ENCODE measurements at places on chromosomes 5 and 9.

- no peak overlapping the region for H3K27ac ChIP-seq
- H3K36me3 ChIP-seq = no peaks in the 10 kb centered on the region
- H3K4me1 ChIP-seq = no peaks in the 10 kb centered on the region
- H3K27me3 ChIP-seq = no peaks in the 10 kb centered on the region
These were observed 976.4 kb upstream of the CDH9 start for GRCh38 chr5:28014779-28015178.

DNA sequence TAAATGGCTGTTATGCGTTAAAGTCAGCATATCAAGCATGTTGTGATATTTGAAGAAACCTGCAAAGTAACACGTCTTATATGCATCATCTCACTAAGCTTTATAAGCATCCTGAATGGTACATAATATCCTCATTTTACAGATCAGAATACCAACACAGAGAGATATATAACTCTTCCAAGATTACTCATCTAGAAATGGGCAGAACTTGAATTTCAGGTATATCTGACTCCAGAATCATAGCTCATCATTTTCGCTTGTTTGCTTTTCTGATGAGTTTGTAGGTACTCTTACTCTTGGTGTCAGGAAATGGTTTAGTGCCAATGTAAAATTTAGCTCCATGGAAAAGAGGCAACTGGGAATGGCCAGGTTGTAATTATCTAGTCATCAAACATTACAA is 232.3 kb upstream of the ANKH start:
- no peak overlapping the region for H3K27ac ChIP-seq
- H3K4me1 ChIP-seq = no peaks in the 10 kb centered on the region
- H3K4me3 ChIP-seq = no peak overlapping the region

- H3K27ac ChIP-seq = no peak overlapping the region
- no peaks in the 10 kb centered on the region for H3K27me3 ChIP-seq
- no peaks in the 10 kb centered on the region for H3K4me1 ChIP-seq
- DNase-seq = no peak
These were observed 6.5 kb downstream of the ARL14EPL start for GRCh38 chr5:116038817-116039216.

- H3K27me3 ChIP-seq = no peaks in the 10 kb centered on the region
- no peak for DNase-seq
- H3K4me3 ChIP-seq = no peak overlapping the region
- no peaks in the 10 kb centered on the region for H3K36me3 ChIP-seq
- H3K4me1 ChIP-seq = no peaks in the 10 kb centered on the region
These were observed 170.7 kb downstream of the SPOCK1 start for GRCh38 chr5:137328463-137328862.

GRCh38 chr9:98342098-98342819 is 86.8 kb upstream of the TBC1D2 start:
- H3K4me1 ChIP-seq = no peaks in the 10 kb centered on the region
- no peaks in the 10 kb centered on the region for H3K36me3 ChIP-seq
- DNase-seq = no peak
- no peaks in the 10 kb centered on the region for H3K27me3 ChIP-seq
- no peak overlapping the region for H3K27ac ChIP-seq
- H3K4me3 ChIP-seq = no peak overlapping the region

DNA sequence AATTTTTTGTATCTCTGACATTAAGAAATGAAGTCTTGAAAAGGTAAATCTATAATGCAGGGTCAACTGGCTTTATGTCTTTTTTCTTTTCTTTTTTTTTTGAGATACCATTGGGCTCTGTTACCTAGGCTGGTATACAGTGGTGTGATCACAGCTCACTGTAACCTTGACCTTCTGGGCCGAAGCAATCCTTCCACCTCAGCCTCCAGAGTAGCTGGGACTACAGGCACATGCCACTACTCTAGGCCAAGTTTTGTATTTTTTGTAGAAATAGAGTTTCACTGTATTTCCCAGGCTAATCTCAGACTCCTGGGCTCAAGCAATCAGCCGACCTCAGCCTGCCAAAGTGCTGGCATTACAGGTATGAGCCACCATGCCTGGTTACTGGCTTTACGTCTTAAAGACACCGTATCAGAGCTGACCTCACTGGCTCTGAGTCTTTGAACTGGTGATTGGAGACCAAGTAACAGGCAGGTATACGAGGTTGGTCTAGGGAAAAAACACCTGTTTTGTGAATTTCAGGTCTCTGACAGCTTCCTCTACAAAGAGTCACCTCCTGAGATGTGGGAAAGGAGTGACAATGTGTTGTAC is 70.4 kb upstream of the GPBP1 start:
- no peaks in the 10 kb centered on the region for H3K36me3 ChIP-seq
- H3K27ac ChIP-seq = no peak overlapping the region
- no peak for DNase-seq
- no peaks in the 10 kb centered on the region for H3K27me3 ChIP-seq

GRCh38 chr5:61332851-61333320 is 828 bp downstream of the ZSWIM6 start:
- H3K27ac ChIP-seq = no peak overlapping the region
- H3K4me3 ChIP-seq = peak overlapping the region; percentile 69
- peak; percentile 56 for DNase-seq
- peaks cover 31% of the 10 kb centered on the region for H3K27me3 ChIP-seq
- no peaks in the 10 kb centered on the region for H3K36me3 ChIP-seq

GRCh38 chr5:144436007-144436406 is 265.3 kb downstream of the KCTD16 start:
- no peaks in the 10 kb centered on the region for H3K36me3 ChIP-seq
- DNase-seq = no peak
- H3K27ac ChIP-seq = no peak overlapping the region
- H3K4me3 ChIP-seq = no peak overlapping the region
- no peaks in the 10 kb centered on the region for H3K4me1 ChIP-seq

DNA sequence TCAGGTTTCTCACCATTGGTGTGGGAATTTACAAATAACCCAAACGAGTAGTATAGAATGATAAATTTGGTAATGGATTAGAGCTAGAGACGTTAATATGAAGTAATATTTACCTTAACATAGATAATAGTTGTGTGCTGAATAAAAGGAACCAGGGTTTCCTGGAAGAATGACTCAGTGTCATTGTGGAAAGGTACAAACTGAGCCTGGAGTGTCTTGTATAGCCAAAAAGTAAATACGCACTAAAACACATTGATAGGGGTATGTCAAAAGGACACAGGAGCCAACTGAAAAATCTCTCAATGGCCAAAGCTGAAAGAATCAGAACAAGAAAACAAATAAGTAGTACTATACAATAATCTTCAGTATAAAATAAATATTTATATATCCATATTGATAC is 363.5 kb downstream of the SLCO4C1 start:
- no peaks in the 10 kb centered on the region for H3K27me3 ChIP-seq
- no peak overlapping the region for H3K4me3 ChIP-seq
- H3K36me3 ChIP-seq = no peaks in the 10 kb centered on the region
- no peak for DNase-seq

DNA sequence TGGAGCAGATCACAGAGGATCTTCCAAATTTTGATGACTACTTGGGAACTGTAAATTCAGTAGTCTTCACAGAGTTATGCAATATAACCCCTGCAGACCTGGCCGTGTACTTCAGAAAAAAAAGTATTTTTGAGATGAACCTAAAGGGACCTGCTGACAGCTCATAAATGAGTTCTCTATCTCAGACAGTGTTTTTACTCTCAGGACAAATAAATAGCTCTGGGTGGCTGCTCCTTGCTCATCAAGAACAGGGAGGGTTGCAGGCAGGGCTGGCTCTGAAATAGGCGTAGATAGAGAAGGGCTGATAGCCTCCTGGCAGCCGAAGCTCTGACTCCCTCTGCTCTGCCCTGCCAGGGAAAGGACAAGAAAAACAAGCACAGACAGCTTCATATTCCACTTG is 64.8 kb downstream of the PLAC8L1 start:
- H3K27me3 ChIP-seq = no peaks in the 10 kb centered on the region
- H3K27ac ChIP-seq = no peak overlapping the region
- no peaks in the 10 kb centered on the region for H3K4me1 ChIP-seq
- no peak for DNase-seq

- no peaks in the 10 kb centered on the region for H3K27me3 ChIP-seq
- H3K36me3 ChIP-seq = no peaks in the 10 kb centered on the region
- H3K4me3 ChIP-seq = no peak overlapping the region
- no peak overlapping the region for H3K27ac ChIP-seq
These were observed 479.9 kb downstream of the KDM4C start for GRCh38 chr9:7237473-7238246.

GRCh38 chr9:27183131-27183530 is 74.1 kb downstream of the TEK start:
- DNase-seq = no peak
- H3K4me3 ChIP-seq = no peak overlapping the region
- H3K27me3 ChIP-seq = no peaks in the 10 kb centered on the region
- peaks cover 4% of the 10 kb centered on the region for H3K36me3 ChIP-seq

DNA sequence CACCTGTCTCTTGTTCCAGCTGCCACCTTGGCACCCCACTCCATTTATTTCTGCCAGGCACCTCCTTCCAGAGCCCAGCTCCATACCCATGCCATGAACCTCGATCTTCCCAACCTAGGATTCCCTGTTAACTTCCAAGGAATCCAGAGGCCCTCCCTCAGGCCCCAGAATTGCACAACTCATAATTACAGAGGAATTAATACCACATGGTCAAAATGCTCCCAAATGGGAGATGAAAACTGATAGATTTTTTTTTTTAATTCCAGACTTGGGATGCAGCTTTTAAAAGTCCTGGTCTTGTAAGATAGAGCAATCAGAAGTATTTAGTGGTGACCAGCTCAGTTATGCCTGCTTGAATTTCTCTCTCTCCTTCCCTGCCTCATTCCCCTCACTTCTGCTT is 96.2 kb upstream of the CCDC112 start:
- DNase-seq = no peak
- no peaks in the 10 kb centered on the region for H3K36me3 ChIP-seq
- no peaks in the 10 kb centered on the region for H3K27me3 ChIP-seq
- H3K27ac ChIP-seq = no peak overlapping the region

DNA sequence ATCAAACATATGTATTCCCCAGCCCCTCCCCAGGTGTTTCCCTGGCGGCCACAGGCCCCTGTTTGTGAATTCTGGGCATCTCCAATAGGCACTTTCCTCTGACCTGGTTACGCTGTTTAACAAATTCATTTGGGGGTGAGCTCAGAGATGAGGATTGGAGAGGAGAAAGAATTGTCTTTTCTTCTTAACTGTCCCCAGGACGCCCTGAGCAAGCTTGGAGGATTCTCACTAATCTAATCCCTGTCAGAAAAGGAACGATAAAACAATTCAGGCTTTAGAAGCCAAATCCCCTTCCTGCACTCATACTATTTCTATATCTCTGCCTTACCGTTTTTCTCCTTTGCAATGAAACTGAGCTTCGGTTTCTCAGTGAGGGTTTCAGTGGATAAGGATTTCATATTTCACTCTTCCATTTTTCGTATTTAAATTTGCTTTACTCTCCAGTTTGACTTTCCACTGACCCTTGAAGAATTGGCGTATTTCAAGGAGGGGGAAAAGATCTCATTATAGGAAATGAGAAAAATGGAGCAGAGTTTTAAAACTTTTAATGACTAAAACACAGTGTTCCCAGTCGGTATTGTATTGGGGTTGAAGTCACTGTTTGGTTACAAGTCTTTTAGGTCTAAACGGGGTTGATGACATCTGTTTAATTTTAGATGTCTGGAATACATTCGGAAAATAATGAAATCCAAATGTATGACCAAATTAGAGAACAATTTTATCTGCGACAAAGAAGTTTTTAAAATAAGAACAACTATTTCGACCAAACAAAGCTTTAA is 180.1 kb downstream of the MACROH2A1 start:
- no peaks in the 10 kb centered on the region for H3K36me3 ChIP-seq
- no peak overlapping the region for H3K4me3 ChIP-seq
- no peaks in the 10 kb centered on the region for H3K27me3 ChIP-seq
- no peaks in the 10 kb centered on the region for H3K4me1 ChIP-seq

- H3K27me3 ChIP-seq = no peaks in the 10 kb centered on the region
- no peak overlapping the region for H3K4me3 ChIP-seq
- H3K4me1 ChIP-seq = peaks cover 3% of the 10 kb centered on the region
These were observed 290.9 kb downstream of the CDK5RAP2 start for GRCh38 chr9:120289098-120289497.

DNA sequence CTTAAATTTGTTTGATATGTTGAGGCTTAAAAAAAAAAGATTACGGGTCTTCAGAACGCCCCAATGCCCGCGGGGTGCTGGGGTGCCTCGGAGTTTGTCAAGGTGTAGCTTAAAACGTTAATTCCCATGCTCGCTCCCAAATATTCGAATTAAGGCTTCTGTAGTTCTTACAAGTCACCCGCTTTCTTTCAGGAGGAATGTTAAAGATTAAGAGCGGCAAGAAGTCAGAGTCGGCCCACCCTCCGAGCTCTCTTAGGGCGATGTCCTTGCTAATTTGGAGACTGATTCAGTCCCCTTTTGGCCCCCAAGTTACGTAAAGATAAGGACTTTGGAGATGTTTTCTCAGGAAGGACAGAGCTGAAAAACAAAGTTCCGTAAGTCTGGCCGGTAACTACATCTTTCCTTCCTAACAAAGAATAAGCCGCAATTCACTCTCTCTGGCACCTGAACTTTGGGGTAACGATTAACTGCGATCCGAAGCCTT is 746 bp upstream of the NPM1 start:
- peak overlapping the region; percentile 97 for H3K4me3 ChIP-seq
- H3K36me3 ChIP-seq = peaks cover 21% of the 10 kb centered on the region
- no peak for DNase-seq
- H3K27ac ChIP-seq = peak overlapping the region; percentile 95
- peaks cover 11% of the 10 kb centered on the region for H3K4me1 ChIP-seq

GRCh38 chr5:86837610-86838009 is 219.9 kb downstream of the COX7C start:
- no peaks in the 10 kb centered on the region for H3K36me3 ChIP-seq
- no peak overlapping the region for H3K27ac ChIP-seq
- DNase-seq = no peak
- no peaks in the 10 kb centered on the region for H3K4me1 ChIP-seq

DNA sequence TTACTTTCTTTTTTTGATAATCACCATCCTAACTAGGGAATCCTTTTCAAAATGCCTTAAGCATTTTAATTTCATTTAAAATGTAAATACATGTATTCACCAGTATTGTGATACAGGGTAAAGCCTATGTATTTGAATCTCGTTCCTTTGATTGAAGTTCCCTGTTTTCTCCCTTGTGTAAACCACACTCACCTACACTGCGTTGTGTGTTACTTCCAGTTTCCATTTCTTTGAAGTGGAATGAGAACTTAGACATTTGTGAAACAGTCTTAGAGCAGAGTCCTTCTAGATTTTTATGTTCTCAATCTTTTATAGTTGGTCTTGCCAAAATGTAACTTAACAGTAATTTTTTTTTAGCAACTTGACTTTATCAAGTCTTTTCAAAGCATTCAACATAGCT is 101.4 kb downstream of the ZNF462 start:
- H3K36me3 ChIP-seq = peaks cover 47% of the 10 kb centered on the region
- H3K4me3 ChIP-seq = no peak overlapping the region
- H3K27me3 ChIP-seq = no peaks in the 10 kb centered on the region
- no peak for DNase-seq
- H3K4me1 ChIP-seq = peaks cover 9% of the 10 kb centered on the region

GRCh38 chr9:120832807-120833206 is 9.9 kb downstream of the PSMD5 start:
- H3K36me3 ChIP-seq = peaks cover 12% of the 10 kb centered on the region
- no peak for DNase-seq

All from H1 (cell line).